ENCODE measurements at places on chromosomes 11 and 22.

- DNase-seq: no peak
These were observed 16.7 kb downstream of the KREMEN1 start for GRCh38 chr22:29089507-29089906.

DNA sequence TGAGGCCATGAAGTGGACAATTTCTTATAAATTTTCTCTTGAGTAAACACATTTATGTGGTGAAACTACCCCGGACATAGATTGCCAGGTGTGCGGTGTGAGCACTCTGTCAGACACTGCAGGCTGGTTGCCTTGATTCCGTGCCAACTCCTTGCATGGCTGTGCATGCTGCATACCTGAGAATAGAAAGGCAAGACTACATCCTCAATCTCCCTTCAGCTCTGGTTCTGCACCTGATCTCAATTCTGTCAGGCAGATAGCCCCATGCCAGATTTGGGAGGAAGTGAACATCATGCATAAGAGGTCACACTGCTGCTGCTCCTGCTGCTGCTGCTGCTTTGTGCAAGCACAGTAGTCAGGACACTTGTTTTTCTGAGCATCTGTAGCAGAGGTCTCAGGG, 42.5 kb upstream of the DEUP1 start:
- peak; percentile 7 for DNase-seq

- no peak for DNase-seq
These were observed 26.2 kb upstream of the POGLUT3 start for GRCh38 chr11:108524422-108524821.

GRCh38 chr11:68160100-68160695, 39.0 kb upstream of the CHKA start:
- no peak for DNase-seq

GRCh38 chr11:83583757-83584366, 297.7 kb upstream of the CCDC90B start:
- no peak for DNase-seq

DNA sequence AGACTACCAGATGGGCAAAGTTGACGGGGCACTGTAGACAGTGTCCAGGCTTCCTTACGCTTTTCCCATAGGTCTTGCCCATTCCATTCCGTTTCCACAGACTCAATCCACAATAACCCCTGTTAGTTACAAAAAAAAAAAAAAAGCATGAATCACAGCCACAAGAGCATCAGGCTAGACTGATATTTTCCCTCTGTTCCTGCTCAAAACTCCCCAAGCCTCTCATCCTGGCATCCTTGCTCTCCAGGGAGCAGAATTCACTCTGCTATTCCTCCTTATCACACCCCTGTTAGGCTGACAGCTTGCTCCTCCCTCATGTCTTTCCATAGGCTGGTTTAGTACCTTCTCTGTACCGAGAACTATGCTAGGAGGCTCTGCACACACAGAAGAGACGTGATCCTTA, 42.2 kb downstream of the TMEM123 start:
- DNase-seq: no peak

DNA sequence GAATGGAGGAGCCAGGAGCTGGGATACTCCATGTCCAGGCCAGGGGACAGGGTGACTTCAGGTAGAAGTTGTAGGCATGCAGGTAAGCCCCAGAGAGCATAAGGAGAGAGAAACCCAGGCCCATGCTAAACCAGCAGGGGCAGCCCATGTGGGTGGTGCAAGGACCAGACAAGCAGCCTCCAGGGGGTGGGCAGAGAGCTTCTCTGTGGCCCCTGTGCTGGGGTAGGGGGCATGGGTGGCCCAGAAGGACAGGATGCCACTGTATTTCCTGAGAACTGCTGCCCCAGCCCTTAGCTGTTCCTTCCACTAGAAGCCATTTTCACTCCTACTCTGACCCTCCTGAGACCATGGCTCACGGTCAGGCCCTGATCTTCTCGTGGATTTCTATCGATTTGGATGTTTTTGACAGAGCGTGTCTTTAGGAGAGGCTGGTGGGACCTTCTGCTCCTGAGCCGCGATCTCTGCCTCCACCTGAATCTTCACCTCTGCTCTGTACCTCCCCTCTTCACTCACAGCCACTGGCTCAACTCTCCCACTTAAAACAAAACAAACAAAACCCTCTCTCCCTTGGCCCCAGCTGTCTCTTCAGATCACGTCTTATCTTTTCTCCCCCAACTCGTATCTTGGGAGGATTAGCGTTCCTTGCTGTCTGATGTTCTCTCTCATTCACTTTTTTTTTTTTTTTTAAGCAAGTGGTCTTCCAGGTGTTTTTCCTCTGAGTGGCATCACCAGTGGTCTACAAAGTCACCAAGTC, 112.2 kb downstream of the NECTIN1 start:
- DNase-seq: no peak

DNA sequence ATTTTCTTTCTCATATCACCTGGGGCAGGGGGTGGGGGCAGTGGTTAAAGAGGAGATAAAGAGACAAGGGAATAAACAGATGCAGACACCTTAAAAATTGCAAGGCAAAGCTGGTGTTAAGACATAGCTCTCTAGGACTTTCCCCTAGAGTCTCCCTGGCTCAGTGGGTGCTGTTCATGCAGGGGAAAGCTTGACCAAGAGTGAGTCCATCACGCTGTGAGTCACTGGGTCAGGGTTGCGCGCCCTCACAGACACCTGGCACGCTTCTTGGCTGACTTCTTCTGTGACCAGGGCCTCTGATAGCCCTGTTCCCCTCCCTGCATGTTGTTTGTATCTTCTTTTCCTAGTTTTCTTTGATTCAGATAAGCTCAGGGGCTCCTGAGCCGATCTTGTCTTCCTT, 31.9 kb downstream of the COMMD9 start:
- DNase-seq: no peak

- no peak for DNase-seq
These were observed 12.3 kb downstream of the MMP3 start for GRCh38 chr11:102831128-102831488.

DNA sequence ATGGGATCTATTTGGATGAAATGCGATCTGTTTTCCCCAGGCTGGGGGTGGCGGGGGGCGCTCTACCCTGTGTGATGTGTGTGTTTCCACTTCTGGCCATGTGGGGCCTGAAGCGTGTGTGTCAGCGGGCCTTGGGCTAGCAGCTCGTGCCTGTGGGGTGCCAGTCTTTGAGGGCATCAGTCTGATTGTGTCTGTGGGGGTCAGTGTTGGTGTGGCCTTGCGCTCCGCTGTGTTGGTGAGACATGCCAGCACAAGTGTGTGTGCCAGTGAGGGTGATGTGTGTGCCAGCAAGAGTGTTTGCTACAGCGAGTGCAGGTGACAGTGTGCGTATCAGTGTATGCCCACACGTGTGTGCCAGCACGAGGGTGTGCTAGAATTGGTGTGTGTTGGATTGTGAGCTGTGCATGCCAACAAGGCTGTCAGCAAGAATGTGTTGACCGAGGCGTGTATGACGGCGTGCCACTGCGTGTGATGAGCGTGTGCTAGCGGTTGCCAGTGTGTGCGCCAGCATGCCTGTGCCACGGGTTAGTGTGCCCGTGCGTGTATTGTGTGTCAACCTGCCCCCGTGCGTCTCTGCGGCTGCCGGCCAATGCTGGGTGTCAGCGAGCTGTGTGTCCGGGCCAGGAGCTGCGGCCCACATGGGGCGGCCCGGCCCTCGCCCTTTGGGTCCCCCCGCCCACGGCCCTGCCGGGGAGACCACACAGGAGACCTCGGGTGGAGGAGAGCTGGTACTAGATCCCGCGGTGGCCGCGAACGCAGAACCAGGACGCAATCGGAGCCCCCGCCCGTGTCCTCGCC, 519 bp downstream of the ARRB1 start:
- no peak for DNase-seq

GRCh38 chr11:94880216-94880615, 93.1 kb downstream of the CWC15 start:
- DNase-seq: no peak

DNA sequence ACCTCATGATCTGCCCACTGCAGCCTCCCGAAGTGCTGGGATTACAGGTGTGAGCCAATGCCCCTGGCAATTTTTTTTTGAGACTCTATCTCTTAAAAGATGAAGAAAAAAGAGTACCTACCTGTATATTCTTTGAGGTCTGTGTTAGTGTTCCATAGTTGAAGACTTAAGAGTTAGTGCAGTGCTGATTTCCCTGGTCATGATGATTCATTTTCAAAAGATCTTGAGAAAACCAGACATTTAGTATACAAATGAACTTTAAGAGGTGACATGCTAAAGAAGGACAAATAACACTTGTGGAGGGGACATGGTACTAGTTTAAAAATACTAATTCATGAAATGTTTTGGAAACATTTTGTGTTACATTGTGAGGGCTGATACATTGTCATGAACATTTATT, 17.7 kb downstream of the CBL start:
- no peak for DNase-seq

GRCh38 chr11:33256813-33257159, 395 bp upstream of the HIPK3 start:
- DNase-seq: no peak

DNA sequence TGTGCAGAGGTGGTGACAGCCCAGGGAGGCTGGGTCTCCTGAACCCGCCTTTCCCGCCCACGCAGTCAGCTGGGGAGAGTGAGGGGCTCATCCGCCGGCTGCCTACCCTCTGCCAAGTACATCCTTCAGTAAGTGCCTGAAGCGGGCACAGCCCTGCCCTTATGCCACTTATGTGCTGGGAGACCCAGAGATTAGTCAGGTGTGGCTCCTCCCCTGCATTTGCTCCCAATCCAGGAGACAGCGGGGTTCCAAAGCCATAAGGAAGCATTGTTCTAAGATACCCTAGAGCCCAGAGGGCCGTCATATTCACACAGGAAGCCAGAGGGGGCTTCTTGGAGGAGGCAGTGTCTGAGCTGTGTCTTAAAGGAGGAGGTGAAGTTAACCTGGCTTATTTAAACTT, 5.8 kb upstream of the PPP6R3 start:
- DNase-seq: no peak

DNA sequence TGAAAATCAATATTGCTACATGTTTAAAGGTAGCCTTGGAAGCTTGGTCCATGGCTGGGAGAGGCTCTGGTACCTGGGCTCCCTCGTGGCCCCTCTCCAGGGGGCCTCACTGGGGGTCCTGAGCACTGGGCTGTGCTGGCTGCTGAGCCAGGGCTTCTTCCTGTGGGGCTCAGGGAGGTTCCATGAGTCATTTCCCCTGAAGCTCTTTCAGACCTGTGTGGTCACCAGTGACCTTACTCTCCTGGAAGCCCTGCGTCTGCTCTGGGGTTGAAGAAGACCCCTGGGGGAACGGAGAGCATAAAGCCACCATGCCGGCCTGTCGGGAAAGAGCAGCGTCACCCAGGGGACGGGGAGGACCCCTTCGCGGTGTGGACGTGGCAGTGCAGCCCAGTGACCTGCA, 389.0 kb downstream of the TBC1D22A start:
- no peak for DNase-seq

GRCh38 chr22:50526108-50526833, 873 bp upstream of the SCO2 start:
- peak; percentile 41 for DNase-seq

GRCh38 chr11:67649634-67650510, 658 bp downstream of the ACY3 start:
- DNase-seq: no peak

GRCh38 chr11:95943546-95943945, 19.6 kb upstream of the MTMR2 start:
- DNase-seq: no peak

DNA sequence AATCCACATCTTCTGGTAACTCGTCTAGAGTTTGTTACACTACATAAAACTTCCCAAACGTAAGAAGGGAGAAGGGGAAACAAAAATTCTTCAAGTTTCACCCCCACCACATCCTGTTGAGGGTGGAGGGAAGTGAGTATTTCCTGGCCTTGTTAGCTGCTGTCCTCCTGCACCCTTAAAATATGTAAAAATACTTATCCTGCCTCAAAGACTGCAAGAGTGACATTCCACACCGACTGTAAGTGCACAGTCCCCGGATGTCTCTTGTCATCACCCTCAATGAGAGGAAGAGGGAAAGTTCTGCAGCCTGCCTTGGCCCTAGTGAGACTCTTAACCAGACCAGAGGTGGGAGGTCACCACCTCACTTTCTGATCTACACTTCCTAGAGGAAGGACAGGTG, 3.3 kb downstream of the TMEM121B start:
- DNase-seq: no peak

- DNase-seq: no peak
These were observed 3.4 kb downstream of the LRRC51 start for GRCh38 chr11:72084076-72084475.

Measured in NCI-H2107 (cell line).